AG09319 (cell line): ENCODE measurements at places on chromosomes 11 and 22.

DNA sequence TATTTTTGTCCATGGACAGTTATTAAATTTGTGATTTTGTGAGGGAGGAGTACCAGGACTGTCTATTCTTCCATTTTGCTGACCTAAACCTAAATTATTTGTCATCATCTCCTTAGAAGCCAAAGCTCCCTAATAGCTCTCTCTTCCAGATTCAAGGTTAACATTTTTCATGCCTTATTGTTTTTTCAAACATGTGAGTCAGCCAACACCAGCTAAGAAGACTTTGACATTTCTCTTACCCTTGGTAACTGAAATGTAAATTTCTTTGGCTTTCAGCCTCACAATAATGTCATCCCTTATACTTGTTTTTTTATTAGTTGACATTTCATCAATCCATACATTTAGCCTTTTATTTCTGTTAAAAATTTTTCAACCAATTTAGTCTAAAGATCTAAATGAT is 19.2 kb downstream of the OR52E1 start:
- no peak for DNase-seq

DNA sequence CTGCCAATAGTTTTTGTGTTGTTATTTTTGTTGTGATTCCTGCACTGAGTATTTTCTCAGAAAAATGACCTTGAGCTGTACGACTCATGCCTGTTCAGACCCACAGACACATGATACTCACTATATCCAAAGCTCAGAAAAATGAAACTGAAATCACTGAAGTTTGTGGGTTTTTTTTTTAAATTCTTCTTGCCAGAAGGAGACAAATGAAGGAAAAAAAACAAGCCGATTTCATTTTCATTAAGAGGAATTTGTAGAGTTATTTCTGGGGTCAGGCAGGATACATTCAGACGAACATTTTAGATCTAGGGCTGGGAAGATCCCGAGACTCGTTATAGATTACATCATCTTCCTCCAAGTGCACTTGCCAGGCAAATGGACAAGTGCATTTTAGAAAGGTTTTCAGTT is 60.4 kb downstream of the BMAL1 start:
- no peak for DNase-seq

DNA sequence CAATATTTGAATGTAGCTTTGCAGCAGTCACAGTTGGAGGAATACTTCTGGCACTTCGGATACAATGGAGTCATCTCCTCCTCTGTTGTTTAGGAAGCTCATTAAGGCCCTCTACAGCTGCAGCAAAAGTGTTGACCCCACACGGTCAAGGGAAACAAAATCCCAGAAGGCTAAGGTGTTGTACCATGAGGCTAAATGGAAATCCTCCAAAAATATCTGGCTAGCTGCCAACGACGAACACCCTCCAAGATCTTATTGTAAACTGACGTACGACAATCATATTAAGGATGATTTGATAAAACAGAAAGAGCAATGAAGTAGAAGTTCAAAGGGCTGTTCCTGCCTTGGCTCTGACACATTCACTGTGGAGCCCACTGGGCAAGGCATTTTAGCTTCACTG is 4.0 kb downstream of the POGLUT3 start:
- no peak for DNase-seq

GRCh38 chr11:1675536-1676228 is 21.3 kb upstream of the KRTAP5-6 start:
- no peak for DNase-seq

DNA sequence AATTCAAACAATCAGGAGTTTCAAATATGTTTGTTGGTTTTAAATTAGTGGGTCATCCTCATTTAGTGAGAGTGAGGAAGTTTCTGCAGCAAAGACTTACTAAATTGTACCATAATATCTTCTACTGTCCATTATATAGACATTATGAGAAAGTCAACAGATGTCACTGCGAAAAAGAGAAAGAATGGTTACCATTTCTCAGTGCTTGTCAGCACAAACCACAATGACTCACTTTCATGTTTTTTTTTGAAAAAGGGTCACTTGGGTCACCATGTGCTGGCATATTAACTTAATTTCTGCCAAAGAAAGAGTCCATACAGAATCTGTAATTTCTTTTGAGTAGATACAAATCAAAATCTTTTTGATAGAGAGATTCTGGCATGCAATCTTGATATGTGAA is 924.6 kb upstream of the FAT3 start:
- no peak for DNase-seq

GRCh38 chr11:106292526-106292925 is 215.1 kb downstream of the AASDHPPT start:
- DNase-seq, result no peak

DNA sequence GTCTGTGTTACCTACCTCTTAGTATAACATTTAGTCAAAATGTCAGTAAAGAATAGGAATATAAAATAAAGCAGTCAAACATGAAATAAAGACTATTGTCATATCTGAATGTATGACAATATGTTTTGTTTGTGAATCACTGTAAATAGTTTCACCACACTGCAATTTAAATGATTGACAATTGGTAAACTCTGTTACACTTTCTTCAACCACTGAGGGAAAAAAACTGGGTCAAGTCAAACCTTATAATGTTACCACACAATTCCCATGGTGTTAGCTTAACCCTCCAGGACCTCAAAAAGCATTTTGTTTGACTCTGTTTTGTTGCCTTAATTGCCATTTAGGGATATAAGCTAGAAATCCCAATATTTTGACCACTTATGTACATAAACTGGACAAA is 10.5 kb upstream of the MMP13 start:
- no peak for DNase-seq

- no peak for DNase-seq
Observed at GRCh38 chr11:13055200-13055599, 46.1 kb downstream of the RASSF10 start.

GRCh38 chr11:106202935-106203620 is 125.6 kb downstream of the AASDHPPT start:
- DNase-seq, result no peak

- DNase-seq, result no peak
Observed at GRCh38 chr11:111663820-111664219, 61.6 kb downstream of the SIK2 start.

DNA sequence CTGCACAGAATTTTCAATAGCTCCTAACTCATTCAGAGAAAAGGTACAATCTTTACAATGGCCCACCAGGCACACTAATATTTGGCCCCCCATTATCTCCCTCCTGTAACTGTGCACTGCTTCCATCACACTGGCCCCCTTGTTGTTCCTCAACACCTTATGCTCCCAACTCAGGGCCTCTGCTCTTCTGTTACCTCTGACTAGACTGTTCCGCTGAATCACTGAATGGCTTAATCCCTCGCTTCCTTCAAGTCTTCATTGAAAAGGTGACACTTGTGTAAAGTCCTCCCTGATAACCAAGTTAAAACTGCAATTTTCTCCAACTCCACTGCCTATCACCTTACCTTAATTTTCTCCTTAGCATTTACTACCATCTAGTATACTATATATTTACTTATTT is 21.8 kb downstream of the PIK3C2A start:
- DNase-seq, result no peak

DNA sequence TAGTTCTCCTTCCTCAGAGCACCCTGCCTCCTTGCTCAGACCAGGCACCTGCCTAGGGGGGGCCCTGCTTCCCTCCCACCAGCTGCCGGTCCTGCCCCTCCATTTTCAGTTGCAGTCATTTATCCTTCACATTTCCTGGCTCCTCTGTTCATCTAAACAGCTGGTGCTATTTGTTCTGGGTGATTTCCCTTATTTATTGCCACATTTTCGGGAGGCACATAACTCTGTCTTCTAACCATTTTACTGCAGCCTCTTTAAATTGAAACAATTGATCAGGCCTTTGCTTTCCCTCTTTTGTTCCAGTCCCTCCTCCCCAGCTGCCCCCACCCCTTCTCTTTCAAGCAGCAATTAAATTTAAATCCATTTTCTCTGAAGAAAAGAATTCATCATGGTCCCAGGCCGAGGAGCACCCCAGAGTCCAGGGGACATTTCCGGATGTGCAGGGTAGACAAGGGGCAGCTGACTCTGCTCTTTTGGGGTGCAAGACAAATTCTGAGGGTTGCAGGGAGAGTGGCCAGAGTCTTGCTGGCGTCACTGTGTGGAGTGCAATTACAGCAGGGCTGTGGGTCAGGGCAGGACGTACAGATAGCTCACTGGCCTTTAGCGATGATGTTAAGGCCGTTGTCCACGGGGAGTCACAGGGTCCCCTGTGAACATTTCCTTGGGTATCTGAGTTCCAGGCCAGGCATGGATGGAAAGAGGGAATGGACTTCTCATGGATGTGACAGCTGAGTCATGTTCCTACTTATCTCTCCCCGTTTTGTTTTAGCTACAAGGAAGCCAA is 476.4 kb downstream of the TBC1D22A start:
- no peak for DNase-seq

GRCh38 chr11:126182787-126183445 is 28.5 kb downstream of the RPUSD4 start:
- no peak for DNase-seq

- no peak for DNase-seq
Observed at GRCh38 chr11:12731841-12732336, 57.7 kb downstream of the TEAD1 start.

DNA sequence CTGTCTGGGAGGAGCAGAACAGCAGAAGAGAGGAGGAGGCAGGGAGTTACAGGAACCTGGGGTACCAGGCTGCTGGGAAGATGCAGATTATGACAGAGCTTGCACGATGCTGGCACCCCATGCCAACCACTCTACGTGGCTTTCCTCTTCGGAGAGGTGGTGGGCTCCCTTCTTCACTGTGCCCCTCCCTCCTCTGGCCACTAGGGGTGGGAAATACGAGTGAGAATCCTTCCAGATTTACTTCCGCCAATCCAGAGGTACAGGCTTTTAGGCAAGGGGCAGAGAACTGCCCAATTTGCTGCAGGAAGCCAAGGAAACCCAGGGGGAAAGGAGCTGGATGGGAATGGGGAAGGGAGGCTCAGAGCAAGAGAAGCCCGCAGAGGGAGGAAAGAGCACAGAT is 12.3 kb downstream of the HYOU1 start:
- DNase-seq, result no peak

DNA sequence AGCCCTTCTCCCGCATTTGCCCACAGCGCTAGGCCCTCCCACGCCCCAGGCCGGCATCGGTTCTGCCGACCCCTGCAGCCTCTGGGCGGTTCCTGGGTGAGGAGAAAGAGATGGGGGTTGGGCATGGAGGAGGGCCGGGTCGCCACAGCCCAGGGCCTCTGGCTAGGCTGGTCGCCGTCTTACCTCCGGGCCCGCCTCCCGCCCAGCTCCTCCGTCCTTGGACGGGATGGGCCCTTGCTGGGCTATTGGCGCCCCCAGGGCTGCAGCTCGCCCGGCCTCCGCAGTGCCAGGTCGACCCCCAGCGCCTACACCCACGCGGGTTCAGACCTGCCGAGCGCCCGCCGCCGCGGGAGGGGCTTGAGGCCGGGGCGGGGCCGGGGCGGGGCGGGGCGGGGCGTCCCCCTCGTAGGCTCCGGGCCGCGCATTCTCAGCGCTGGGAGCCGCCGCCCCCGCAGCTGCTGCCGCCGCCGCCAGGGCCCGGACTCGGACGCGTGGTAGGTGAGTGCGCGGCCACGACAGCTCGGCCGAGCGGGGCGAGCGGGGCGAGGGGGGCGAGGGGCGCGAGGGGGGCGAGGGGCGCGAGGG is at the start of gene CD151:
CD151 (plus strand) TSS at position 424 of the 585 bp plus-strand sequence. CDS start 3,118 bp downstream, outside the sequence.
- no peak for DNase-seq

DNA sequence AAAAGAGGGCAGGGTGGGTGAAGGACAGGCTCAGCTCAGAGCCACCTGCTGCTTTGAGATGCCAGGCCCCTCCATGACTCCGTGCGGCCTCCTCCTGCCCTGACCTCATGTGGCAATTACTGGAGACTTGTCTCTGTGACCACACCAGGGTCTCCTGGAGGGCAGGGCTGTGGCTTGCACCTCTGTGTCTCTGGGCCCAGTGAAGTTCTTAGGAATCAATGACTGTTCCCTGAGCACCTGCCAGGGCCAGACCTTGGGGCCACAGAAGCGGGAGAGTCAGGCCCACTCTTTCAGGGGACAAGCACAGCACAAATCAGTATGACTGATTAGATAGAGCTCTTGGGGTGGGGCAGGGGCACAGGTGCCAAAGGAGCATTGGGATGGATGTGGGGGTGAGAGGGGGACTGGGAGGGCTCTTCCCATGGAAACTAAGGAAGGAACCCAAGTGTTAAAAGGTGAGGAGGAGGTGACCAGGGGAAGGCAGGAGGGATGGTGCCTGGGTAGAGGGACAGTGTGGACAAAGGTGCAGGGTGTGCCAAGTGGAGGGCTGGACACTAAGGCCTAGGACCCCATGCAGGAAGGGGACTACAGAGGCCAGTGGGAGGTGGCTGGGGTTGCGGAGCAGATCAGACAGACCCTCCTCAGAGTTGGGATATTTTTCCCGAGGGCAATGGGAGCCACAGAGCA is 77.3 kb upstream of the SHISAL1 start:
- DNase-seq, result no peak

DNA sequence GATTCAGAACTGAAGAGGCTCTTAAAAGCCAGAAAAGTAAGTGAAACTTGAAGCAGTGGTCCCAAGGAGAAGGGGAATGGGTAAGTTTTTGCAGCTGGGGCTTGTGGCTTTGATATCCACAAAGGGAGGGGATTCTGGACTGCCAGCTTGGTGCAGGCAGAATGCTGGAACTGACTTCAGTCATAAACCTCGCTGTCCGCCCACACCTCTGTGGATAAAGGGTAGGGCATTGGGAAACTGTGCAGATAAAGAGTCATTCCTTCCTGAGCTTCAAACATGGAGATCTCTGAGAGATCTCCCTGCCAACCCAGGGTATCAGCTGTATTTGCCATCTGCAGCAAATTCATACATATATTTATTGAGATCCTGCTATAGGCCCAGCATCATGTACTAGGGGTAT is 124.3 kb upstream of the OR9Q1 start:
- DNase-seq, result no peak

DNA sequence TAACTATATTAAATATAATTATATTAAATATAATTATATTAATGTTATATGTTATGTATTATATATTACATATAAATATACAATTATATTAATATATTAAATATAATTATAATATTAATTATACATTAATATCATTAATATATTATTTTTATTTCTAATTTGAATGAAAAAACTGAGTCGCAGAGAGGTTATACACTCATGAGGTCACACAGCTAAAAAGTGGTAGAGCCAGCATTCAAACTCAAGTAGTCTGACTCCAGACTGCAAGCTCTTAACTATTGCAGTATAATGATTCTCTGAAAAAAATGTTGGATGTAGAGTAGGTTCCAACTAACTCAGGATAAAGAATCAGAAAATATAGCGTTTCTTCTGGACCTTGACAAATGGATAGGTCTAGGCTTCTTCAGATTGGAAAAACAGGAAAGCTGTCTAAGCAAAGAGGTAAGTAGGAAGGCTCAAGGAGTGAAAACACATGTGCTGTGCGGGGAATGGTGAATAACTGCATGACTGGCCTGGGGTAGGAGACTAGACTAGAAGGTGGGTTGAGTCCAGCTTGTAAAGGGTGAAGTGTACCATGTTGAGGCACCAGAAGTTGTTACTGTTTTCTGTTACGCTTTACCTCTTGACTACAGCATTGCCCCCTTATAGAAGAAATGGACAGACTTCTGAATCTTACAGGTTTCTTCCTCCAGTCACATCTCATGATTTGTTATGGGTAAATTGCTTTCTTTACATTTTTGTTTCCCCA is 80.3 kb downstream of the TRIM44 start:
- DNase-seq, result no peak

- no peak for DNase-seq
Observed at GRCh38 chr11:95647871-95648270, 141.7 kb downstream of the FAM76B start.
